ENCODE measurements at places on chromosomes 6 and 20.

GRCh38 chr6:45441851-45442453 is 64.2 kb upstream of the SUPT3H start:
- no peak for DNase-seq

DNA sequence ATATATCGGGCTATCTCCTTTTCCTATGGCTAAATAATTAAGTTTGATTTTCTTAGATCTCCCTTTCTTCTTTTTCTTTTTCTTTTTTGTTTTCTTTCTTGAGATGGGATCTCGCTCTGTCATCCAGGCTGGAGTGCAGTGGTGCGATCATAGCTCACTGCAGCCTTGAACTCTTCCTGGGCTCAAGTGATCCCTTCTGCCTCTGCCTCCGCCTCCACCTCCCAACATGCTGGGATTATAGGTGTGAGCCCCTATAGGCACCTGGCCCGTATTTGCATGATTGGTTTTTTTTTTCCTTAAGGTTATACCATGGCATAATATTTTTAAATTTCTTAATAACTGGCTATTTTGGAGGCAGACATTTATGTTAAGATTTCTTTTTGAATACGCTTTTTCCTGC is 106.3 kb downstream of the SCAF8 start:
- DNase-seq: no peak

GRCh38 chr6:138972226-138972665 is 15.8 kb downstream of the REPS1 start:
- DNase-seq: no peak

DNA sequence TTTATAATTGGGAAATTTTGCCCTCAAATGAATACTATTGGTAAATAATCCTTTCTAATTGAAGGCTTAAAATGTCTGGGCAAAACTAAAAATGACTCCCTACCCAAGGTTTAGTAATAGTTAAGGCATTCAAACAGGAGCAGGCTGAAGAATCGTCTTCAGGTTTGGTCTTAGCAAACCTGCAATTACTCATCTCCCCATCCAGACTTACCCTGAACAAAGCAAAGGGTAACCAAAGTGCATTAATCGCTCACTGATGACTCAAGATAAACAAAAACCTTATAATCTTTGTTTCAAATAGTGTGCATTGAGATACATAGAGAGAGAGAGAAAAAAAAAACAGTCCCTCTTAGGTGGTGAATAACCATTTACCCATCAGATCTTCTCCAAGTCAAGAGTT is 225.5 kb downstream of the BMP2 start:
- DNase-seq: no peak

DNA sequence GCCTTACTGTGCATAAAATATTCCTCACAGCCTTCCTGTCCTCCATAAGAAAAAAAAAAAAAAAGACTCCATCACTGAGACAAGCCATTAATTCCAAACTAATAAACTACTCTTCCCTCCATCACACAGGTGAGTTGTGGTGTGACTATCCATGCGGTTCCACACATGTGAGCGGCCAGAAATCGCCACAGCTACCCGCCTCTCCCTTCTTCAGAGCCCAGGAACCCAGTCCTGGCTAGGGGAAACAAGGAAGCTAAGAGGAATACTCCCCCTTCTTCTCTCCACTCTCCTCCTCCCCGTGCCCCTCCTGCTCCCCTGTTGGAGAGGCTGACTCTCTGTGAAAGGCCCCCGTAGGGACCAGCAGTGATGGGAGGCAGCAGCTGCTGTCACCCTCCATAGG is 128.6 kb upstream of the ARID1B start:
- DNase-seq: no peak

DNA sequence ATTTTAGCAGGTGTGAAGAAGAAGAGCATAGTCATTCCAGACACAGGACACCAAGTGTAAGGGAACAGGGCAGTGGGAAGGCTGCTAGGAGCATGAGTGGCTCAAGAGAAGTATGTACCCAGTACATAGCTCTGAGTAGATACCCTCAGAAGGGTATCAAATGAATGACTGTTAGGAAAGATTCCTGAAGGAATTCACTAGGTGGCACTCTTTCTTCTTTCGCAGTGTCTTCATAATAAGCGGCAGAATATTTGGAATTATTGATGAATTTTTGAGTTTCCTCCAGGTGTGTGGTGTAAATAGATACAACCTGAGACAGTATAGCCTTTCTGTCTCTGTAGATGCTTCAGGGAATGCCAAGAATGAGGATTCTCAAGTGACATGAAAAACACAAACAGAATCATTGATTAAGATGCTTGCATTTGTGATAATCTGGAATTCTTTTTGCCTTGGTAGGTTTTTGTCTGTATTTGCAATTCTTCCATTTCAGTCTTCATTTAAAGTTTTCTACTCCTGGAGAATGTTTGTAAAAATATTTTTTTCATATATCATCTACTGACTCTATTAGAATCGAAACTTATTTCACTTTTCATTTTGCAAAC is 264.3 kb upstream of the RIMS1 start:
- DNase-seq: no peak

DNA sequence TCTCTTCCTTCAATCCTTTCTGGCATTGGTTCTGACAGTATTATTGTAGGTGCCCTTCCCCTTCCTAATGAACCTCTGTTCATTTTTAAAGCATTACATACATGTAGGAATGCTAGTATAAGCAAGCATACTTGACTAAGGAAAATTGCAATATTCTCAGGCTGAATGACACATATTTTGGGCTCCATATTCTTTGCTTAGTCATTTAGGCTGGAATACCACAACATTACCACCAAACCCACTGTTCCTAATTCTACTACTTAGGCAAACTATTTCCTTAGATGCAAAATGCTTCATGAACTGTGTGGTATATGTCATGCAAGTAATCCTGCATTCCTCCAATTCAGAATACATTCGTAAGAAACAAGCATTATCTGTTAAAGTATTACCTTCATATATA is 113.9 kb downstream of the PRDM1 start:
- no peak for DNase-seq

DNA sequence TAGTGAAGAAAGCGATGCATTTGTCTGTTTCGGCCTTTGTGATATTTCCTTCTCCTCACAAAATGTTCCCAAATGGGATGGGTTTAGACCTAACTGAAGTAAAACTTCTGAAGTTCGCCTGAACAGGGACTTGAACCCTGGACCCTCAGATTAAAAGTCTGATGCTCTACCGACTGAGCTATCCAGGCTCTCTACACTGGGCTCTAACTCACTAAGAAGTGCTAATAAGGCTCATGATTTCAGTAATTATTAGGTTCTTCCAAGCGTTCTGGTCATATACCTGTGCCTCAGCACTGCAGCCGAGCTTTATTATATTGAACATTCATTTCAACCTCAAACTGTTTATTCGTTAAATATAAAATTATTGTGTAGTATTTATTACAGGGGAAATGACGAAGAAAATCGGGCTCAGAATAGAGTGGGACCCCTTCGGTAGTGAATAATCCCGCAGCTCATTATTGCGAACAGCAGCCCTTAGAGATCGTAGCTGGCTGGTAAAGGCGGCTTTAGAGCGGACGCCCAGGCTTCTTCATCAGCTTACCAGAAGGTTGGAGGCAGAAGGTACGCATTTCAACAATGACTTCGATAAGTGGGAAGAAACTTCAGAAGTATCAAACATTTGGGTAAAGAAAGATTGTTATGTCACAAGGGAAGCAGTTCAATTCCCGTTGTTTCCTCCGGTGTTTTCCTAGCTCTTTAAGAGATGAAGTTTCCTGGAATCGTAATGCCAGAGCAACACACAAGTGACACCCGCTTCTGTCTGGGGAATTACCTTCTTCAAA is 119.0 kb upstream of the ZNF184 start:
- no peak for DNase-seq

- no peak for DNase-seq
These were observed 62.6 kb upstream of the TMEM244 start for GRCh38 chr6:129923530-129924250.

- no peak for DNase-seq
These were observed 22.1 kb upstream of the SNTA1 start for GRCh38 chr20:33465481-33466302.

- no peak for DNase-seq
These were observed 309.5 kb upstream of the PRND start for GRCh38 chr20:4412216-4412615.

DNA sequence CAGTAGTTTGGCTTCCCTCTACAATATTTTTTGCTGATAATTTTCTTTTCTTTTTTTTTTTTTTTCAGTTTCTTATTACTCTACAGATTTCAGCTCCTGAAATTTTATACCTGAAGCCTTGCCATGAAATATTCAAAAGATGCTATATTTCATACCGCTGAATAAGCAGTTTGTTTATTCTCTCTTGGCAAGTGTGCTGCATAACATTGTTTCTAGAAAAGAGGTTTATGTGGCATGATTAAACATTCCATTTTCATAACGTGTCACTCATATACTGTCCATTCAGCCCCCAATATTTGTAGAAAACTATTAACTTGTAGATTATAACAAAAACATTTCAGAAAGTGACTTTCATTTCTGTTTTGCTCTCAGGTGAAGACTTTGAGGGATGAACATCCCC is 174.4 kb upstream of the NOX3 start:
- no peak for DNase-seq

GRCh38 chr6:37897321-37897720 is 77.8 kb downstream of the ZFAND3 start:
- DNase-seq: no peak

- DNase-seq: no peak
These were observed 127.9 kb downstream of the BACH2 start for GRCh38 chr6:90168693-90169131.

GRCh38 chr6:17042422-17043147 is 59.3 kb upstream of the STMND1 start:
- DNase-seq: no peak

Measured in CD4-positive, alpha-beta T cell treated with Interleukin-10 for 1 hour (primary cell).